Stimulated activated naive CD8-positive, alpha-beta T cell treated with anti-CD3 and anti-CD28 coated beads, Interleukin-15, amount 100 ng/mL, for 72 hours (primary cell): ENCODE measurements at places on chromosomes 6 and 20.

- DNase-seq = no peak
These were observed 240.7 kb downstream of the BMP7 start for GRCh38 chr20:57025666-57026224.

- DNase-seq = no peak
These were observed 15.1 kb upstream of the RTF2 start for GRCh38 chr20:56453352-56453751.

- DNase-seq = no peak
These were observed 105.1 kb downstream of the EDN3 start for GRCh38 chr20:59405226-59406200.

DNA sequence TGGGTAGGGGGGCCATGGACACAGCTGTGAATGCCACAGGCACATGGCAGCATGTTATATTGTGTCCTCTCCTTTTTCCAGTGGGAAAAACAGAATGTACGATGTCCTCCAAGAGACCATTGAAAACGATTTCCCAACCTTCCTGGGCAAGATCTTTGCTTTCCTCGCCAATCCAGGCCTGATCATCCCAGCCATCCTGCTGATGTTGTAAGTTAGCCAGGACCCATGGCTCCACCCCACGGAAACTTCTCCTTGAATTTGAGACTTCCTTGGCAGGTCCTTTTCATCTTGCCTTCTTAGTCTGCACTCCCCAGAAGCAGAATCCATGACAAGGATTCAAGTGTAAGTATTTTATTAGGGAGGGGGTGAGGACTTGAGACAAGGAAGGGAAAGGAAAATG is 28.2 kb upstream of the NOP56 start:
- DNase-seq = no peak

- DNase-seq = no peak
These were observed 144.9 kb downstream of the TRMT11 start for GRCh38 chr6:126131246-126131645.

DNA sequence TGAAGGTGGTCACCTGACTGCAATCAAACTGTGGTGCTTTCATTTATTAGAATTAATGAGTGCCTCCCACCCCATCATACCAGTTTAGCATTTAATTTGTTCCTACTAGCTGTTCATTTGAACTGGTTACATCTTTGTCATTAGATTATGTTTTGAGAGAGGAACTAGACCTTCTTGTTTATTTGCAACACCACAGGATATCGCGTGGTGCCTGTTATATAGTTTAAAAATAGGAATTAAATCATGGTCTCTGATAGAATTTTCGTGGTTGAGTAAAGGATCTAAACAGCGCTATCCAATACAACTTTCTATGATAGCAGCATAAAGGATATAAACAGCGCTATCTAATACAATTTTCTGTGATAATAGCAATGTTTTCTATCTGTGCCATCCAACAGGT is 2.8 kb downstream of the RPRD1B start:
- no peak for DNase-seq

DNA sequence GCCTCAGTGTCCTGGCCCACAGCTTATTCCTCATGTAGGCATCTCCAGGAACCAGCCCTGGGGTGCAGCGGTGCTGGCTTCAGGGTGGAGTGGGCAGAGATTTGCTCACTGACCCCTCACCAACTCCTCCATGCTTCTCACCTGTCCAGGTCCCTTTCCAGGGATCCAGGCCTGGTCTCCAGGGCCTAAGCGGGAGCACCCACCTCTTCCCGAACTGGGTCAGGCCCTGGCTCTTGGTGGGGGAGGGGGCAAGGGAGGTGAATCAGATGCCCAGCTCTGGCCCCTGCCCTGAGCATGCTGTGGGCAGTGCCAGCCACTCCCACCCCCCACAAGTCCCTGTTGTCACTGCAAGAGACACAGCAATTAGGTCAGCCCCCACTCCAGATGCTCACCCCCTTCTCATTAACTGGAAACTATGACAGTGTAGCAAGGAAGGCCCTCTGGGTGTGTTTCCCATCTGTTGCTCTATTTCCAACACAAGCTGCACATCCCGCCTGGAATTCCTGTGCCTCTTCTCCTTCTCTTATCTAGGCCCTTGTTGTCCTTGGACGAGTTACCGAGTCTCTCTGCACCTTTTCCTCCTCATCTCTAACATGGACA is 37.0 kb downstream of the MDFI start:
- no peak for DNase-seq

DNA sequence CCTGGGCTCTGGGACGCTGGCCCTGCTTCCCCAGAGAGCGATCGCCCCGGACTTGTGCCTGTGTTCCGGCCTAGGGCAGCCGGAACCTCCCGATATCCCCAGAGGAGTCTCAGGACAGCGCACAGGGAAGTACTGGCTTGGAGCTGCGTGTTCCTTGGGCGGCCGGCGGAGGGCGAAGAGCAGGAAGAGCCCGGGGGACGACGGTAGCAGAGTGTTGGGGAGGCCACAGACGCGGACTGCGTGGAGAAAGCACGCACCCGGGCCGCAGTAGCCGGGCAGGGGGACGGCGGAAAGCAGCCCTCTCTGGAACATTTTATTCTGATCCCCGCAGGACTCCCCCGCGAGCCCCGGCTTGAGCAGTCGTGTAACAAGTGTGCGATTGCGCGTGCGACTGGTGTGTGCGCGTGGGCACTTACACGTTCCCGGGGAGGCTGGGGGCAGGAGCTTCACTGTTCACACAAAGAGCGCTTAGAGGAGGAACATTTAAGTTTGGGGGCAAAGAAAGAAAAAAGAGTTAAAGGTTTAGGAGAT is 36.1 kb downstream of the NCR2 start:
- DNase-seq = peak; percentile 21

GRCh38 chr6:7579851-7580250 is 10.1 kb upstream of the SNRNP48 start:
- no peak for DNase-seq

- DNase-seq = no peak
These were observed 448.9 kb downstream of the COL12A1 start for GRCh38 chr6:74756923-74757322.

- DNase-seq = no peak
These were observed 18.9 kb upstream of the CALHM5 start for GRCh38 chr6:116492331-116493067.

DNA sequence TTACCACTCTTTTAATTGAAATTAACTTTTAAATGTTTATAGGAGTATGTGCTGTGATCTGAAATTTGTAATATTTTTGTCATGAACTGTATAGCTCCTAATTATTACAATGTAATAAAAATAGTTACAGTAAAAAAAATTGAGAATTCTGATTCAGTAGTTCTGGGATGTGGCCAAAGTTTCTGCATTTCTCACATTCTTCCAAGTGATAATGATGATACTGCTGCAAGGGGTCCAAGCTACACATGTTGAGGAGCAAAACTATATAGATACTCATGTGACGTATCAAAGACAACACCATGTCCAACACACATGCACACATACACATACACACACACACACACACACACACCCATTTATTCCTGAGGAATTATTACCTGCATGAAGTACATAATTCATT is 71.0 kb upstream of the FAM83B start:
- no peak for DNase-seq

DNA sequence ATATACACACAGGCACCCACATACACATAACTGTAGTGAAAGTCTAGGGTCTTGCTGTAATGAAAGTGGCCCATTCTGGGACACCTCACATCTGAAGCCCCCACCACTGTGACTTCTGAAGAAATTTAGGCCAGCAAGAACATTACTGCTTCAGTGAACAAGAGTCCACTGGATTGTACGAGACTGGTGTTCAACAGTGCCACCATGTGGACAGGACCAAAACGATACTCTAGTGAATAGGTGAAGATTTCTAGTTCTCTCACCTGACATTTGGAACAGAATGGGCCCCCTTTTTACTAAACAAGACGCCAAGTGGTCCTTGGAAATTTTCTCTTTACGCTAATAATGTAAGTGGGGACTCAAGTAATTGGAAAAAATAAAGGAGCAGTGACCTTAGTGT is 156.9 kb downstream of the MAFB start:
- no peak for DNase-seq

- no peak for DNase-seq
These were observed 27.4 kb downstream of the BTBD9 start for GRCh38 chr6:38612143-38612965.

- no peak for DNase-seq
These were observed 19.0 kb downstream of the ETV7 start for GRCh38 chr6:36368421-36368820.

- DNase-seq = no peak
These were observed 483.5 kb downstream of the UTRN start for GRCh38 chr6:144768551-144769075.

DNA sequence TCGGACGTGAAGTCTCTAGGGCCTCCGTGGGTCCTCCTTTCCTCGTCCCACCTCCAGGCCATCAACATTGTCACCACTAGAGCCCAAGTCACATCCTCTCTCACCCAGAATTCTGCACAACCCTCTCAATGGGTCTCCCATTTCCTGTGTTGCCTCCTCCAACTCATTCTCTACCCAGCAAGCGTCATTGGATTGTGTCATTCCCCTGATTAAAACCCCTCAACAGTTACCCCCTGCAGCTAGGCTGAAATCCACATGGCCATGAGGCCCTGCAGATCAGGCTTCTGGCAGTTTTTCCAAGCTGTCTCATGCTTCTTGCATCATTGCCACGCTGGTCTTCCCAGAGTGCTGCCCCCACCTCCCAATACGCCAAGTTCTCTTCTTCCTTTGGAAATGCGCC is 12.9 kb upstream of the FAM210B start:
- DNase-seq = no peak

GRCh38 chr6:28657769-28658465 is 132.2 kb downstream of the GPX5 start:
- DNase-seq = peak; percentile 57

GRCh38 chr20:36761125-36761524 is 12.4 kb downstream of the DSN1 start:
- DNase-seq = no peak

- no peak for DNase-seq
These were observed 2.4 kb downstream of the DYNLT1 start for GRCh38 chr6:158642097-158642601.

DNA sequence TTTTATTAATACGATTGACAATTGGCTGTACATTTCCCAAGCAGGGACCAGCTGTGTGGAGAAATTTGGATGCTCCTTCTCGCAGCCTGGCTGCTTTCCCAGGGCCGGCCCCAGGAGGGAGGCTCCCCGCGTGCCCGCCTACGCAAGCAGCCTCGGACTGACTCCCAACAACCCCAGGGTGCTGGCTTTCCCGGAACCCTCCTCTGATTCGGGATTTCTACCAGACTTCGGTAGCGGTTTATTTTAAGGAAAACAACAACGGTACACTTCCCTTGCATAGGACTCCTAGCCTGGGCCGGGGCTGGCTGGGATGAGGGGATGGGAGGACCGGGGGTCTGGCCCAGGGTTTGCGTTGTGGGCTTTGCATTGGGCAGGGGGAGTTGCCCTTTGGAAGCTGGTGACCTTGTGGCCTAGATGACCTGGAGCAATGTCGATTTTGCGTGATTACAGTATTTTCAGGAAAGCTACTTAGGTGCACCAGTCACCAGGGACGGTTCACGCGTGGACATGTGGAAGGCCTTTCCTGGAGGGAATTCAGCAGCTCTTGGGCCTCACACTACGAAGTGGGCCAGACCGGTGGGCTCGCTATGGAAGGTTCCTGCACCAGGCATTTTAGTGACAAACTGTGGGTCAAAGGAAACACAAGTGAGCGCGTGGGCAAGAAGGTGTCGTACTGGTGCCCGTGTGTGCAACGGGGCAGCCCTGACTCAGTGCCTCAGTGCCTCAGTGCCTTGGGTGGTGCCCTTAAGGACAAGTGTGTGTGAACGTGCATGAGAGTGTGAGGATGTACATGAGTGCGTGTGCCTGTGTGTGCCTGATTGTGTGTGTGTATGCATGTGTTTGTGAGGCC is 20.7 kb upstream of the PHACTR3 start:
- no peak for DNase-seq

GRCh38 chr6:134701301-134701700 is 248.6 kb downstream of the ALDH8A1 start:
- no peak for DNase-seq

GRCh38 chr6:15962449-15962764 is 166.5 kb upstream of the MYLIP start:
- DNase-seq = peak; percentile 35

DNA sequence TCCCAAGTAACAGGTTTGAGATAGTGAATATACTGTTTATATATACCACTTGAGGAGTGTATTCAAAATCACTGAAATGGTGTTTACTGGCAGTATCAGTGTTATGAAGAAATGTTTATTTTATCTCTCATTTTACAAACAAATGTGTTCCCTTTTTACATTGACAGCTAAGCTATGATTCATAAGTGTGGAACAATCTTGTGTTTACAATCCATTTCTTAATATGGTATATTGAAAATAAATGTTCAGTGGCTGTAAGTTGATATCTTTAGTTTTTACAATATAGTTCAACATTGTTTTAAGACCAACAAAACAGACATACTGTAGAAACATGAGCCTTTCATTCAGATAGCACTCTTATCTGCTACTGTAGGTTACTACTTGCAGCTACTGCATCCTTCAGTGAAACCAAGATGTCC is 14.3 kb downstream of the PHF3 start:
- DNase-seq = no peak

DNA sequence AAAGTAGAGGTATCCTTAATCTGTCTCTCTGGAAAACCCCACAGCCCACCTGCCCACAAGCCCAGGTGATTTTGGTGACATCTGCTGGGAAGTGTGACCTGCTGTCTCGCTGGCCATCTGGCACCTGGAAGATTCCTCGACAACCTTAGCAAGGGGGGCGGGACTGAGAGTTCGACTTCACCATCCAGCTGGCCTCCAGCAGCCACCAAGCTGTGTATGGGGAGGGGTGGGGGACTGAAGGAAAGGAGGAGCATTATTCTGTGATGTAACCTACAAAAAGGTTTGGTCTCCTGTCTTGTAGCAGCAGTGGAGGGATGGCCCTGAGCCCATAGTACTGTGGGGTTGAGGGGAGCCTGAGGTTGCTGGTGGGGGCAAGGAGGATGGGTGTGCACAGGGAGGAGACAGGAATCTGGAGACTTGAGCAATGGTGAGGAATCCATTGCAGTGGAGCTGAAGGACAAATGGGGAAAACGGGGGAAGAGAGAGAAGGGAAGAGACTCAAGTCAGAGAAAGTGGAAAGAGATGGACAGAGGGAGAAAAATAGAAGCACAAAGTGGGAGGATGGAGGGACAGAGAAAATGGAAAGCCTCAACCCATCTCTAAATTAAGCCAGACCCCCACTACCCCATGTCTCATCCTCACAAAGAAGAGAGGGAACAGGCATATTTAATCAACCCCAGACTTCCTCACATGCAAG is 4.0 kb downstream of the LY6G6F start:
- no peak for DNase-seq

GRCh38 chr20:41358717-41359116 is 7.9 kb downstream of the EMILIN3 start:
- no peak for DNase-seq

DNA sequence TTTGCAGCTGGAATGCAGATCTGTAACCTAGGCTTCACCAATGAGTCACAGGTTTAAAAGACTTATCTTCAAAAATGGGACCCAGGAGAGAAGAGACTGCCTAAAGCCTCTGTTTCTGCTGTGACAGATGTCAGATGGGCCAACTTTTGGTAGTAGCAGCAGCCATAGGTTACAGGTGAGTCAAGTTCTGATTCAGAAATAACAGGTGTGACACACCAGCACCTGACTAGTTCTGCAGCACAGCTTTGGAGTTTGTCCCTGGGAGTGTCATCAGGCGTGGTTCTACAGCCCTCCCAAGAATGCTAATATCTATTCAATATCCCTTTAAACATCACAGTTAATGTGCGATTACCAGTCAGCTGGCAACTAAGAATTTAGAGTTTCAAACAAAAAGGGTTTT is 121.9 kb upstream of the BTN3A2 start:
- DNase-seq = no peak
